ENCODE measurements at places on chromosomes 7 and 10. TPM values are rescaled to one million over a fixed set of nuclear protein-coding genes. Genes with fewer than 3 reads are reported as not detected.

Gene PTN
- total RNA-seq = 8.3 TPM

Gene CLDN15
- total RNA-seq = 11.3 TPM

Gene GHRHR
- not detected for total RNA-seq

Gene OPN1SW
- not detected for total RNA-seq

Gene ABCF2
- 33.9 TPM for total RNA-seq

Gene ADCY1
- total RNA-seq = 4.6 TPM

Gene TMEM130
- total RNA-seq = 1.6 TPM

Gene SYT15
- total RNA-seq = 10.4 TPM

Gene PGAM2
- 0.62 TPM for total RNA-seq

Gene GIMAP2
- total RNA-seq = 11.5 TPM

Gene GIMAP6
- 26.3 TPM for total RNA-seq

All from ureter (tissue), 1 donor.